Hepatocyte (in vitro differentiated cells): ENCODE measurements at places on chromosomes 16 and 17. TPM values are rescaled to one million over a fixed set of nuclear protein-coding genes. Genes with fewer than 3 reads are reported as not detected.

The MEFV gene
- 0.13 TPM in 1 of 2 replicates, not detected in the other for total RNA-seq

The CHP2 gene
- 1.6 and 2.0 TPM in 2 replicates for total RNA-seq

The CACNB1 gene
- 1.9 and 2.2 TPM in 2 replicates for total RNA-seq

The WNT9B gene
- total RNA-seq: 2.6 and 3.0 TPM in 2 replicates

- H3K27me3 ChIP-seq: no peaks in the 10 kb centered on the region
- peaks cover 9% of the 10 kb centered on the region for H3K4me1 ChIP-seq
- no peak for DNase-seq
Observed at GRCh38 chr16:9123871-9124270, 32.4 kb downstream of the HAPSTR1 start.

GRCh38 chr17:34226011-34226743 lies 28.9 kb upstream of the CCL2 start:
- H3K27me3 ChIP-seq: peaks cover 3% of the 10 kb centered on the region
- H3K4me1 ChIP-seq: no peaks in the 10 kb centered on the region
- no peak overlapping the region for H3K27ac ChIP-seq
- H3K4me3 ChIP-seq: no peak overlapping the region
- H3K36me3 ChIP-seq: no peaks in the 10 kb centered on the region

DNA sequence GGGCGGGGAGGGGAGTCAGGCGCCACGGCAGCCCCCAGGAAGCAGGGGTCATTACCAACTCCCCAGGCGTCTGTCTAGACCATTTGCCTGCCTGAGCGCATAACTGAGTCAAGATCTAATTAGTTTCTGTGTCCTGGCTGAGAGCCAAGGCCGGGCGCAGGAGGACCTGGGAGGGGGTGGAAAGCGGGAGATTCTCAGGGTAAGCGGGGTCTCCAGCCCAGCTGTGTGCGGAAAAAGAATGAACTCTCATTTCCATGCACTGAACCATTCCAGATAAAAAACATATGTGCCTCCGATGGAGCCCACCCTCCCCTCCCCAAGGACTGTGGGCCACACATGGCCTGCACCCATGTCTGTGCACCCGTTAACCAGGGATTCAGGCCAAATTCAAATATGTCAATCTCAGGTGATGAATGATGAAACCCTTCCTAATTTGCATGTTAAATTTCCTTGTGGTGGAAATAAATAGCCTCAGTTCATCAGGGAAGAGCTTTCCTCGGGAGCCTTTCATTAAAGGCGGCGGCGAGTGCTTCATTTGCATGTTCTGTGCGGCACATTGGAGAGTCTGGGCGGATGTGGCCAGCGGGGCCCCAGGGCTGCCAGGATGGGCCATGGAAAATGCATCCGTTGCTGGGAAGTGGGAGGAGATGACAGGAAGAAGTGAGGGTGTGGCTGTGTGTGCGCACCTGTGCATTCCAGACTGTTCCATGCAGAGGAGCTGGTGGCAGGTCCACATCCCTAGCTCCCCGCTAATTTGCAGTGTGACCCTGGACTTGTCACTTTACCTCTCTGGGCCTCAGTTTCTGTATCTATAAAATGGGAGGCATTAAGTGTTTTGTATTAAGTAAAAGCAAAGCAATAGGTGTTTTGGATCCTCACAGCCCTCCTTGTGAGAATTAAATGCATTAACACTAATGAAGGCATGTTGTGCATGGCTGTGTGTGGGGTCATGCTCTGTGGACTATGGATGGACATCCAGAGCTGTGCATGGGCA lies 151.1 kb downstream of the SDK2 start:
- no peak overlapping the region for H3K4me3 ChIP-seq
- no peaks in the 10 kb centered on the region for H3K36me3 ChIP-seq
- DNase-seq: no peak

DNA sequence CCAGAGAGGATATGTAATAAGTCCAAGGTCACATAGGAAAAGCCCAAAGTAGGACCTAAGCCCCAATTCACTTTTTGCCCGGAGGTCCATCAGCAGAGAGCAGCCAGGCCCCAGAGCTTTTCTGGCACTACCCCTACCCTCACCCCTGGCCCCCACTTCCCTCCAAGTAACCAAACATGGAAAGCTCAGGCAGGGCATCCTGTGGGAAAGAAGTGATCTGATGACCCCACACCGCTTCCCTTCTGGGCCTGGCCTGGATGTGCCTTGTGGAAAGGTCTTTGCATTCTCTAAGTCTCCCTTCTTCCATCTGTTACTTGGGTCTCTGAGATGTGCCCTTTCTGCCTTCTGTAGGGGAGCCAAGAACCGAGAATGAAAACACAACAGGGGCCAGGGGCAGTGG lies 136.9 kb downstream of the TMEM132E start:
- DNase-seq: no peak
- no peaks in the 10 kb centered on the region for H3K27me3 ChIP-seq
- H3K4me3 ChIP-seq: no peak overlapping the region
- no peaks in the 10 kb centered on the region for H3K36me3 ChIP-seq
- H3K27ac ChIP-seq: no peak overlapping the region
